ENCODE measurements at places on chromosomes 6 and 20.
A peak's percentile ranks its signal among the peaks of the same experiment; 100 is the strongest.

DNA sequence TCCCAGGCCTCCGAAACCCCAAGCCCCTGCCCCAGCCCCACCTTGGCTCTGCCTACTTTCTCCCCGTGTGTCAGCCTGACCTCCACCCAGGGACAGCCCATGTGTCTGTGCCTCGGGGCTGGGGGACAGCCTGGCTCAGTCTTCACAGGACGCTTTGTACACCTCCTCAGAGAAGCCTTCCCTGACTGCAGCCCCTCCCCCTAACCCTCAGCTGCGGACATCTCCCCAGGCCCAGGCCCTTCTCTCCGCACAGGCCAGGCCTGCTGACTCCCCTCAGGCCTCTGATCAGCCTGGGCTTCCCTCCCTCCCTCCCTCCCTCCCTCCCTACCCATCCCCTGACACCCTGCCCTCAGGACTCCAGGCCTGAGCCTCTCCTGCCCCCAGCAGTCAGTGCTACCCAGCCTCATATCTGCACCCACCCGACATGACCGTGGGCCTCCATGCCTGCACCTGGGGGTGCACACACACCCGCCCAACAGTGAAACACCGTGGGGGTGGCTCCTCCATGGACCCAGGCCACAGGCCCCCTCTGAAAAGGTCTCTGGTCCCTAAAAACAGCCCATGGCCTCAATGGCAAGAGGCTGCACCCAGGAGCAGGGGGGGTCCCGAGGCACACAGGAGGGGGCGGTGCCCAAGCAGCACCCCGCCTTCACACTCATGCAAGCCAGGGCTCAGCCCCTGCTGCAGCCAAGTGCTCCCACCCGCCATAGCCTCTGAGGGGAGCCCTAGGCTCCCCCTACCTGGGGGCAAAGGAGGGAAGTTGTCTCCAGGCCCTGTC lies 12.9 kb downstream of the LAMA5 start:
- DNase-seq = no peak

DNA sequence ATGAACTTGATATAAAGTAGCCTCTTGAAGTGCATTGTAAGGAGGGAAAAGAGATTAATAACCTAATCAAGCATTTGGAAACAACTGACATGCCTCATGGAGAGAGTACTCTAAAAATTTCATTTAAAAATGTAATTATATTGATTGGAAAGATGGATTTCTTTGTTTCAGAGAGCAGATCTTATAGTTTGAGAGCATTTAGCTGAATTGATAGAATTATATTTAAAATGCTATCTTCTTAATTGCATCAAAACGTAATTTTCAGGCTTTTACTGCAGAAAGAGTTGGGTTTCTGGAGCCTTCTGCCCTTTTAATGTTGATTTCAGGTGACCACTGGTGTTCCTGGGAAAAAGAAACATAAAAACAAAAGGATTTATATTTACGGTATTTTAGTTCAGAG lies 130.6 kb downstream of the EDN3 start:
- no peak for DNase-seq

- DNase-seq = no peak
Measured at GRCh38 chr20:20237093-20237959, 130.6 kb upstream of the INSM1 start.

DNA sequence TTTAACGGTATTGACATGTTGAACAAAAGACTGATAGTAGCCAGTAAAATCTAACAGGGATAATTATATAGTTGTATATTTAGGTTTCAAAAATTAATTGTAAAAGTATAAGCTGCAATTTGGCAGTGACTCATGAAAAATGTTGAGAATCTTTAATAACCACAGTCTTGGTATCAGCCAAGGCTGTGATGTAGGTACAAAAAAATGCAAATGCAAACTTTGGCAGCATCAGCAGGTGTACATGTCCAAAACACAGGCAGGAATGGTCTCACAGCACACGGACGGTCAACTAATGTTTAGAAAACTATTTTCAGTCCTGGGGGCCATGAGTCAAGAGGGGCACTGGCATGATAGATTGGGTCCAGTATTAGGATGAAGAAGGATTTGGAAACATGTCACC lies 58.5 kb upstream of the BEND3 start:
- no peak for DNase-seq

GRCh38 chr6:161111261-161111660 lies 119.7 kb downstream of the MAP3K4 start:
- peak; percentile 28 for DNase-seq

GRCh38 chr20:63096681-63097335 lies 90.0 kb upstream of the BHLHE23 start:
- DNase-seq = no peak

GRCh38 chr6:46329568-46329967 lies 158.8 kb upstream of the ENPP5 start:
- no peak for DNase-seq

DNA sequence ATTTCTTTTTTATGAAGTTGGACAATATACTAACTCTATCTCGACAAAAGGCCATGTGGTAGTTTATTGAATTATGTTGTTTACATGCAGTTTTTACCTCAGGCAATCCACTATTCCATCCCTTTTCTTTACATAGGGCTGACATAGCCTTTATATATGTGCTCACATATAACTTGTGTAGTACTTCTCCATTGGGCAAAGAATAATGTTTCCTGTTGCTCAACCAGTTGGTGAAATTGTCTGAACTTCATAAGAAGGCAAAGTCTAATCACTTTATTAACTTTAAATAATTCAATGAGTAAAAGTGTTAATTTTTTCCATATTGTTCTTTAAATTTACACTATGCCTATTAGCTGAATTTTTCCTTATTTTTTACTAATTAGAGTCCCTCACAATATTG lies 1272.1 kb downstream of the EPHA7 start:
- no peak for DNase-seq

- peak; percentile 78 for DNase-seq
Measured at GRCh38 chr20:4613718-4614620, 107.7 kb upstream of the PRND start.

GRCh38 chr6:16190214-16190613 lies 48.2 kb upstream of the GMPR start:
- DNase-seq = no peak

DNA sequence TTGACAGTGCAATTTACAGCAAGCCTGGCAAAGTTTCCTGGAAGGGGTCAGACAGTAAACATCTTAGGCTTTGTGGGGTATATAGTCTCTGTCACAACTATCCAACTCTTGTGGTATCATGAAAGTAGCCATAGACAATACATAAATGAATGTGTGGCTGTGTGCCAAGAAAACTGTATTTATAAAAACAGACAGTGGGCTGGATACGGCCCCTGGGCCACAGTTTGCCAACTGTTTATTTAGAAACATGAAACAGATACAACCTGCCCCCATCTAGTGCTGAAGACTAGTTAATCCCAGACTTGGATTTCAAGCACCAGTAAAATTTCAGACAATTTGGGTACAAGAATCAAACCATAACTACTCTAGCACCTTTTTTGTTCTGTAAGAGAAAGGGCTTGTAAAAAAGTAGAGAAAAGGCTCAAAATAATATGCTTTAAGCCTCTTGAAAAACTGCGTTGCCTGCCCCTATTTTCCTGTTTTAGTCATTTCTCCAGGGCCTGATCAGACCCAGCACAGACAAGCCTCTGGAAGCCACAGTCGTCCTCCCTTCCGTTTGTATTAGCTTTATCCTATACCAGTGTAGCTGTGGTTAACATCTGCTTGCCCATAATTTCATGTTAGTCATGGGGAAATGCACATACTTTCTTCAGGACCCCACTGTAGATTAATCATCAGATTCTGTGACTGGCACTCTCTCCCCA lies 30.8 kb downstream of the JAG1 start:
- no peak for DNase-seq

DNA sequence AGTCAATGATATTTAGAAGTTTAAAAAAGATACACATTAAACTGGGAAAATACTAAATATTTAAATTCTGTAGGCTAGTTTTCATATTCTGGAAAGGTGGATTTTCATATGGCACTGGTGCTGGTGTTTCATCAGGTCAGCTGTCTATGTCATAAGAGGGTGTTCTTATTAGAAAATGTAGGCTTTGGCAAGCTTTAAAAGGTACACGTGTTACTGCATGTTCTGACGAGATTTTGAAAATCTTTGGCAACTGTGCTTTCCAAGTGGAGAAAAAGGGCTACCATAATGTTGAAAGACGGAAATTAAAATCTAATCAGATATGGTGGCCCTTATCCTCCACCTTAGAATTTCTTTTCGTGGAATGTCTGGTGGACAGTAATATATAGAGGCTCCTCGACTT lies 30.0 kb downstream of the SLC22A3 start:
- DNase-seq = no peak

DNA sequence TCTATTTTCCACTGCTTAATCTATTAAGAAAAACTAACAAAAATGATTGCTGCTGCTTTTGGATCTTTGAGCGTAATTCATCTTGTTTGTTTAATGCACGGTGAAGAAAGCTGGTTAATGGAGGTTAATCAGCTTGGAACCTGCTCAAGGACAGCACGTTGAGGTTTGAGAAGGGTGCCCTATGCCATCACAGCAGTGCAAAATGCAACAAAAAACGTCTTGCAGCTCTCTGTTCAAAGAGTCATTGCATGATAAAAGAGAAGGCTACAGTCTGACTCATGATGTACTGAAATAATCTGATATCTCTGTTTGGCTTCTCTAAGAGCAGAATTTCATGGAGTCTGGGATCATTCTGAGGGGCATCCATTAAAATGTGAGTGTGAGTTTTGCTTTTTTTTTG lies 80.6 kb upstream of the PREP start:
- no peak for DNase-seq

GRCh38 chr20:35561268-35561667 lies 19.4 kb downstream of the ERGIC3 start:
- no peak for DNase-seq

GRCh38 chr6:132132924-132133639 lies 181.9 kb upstream of the CCN2 start:
- DNase-seq = no peak

DNA sequence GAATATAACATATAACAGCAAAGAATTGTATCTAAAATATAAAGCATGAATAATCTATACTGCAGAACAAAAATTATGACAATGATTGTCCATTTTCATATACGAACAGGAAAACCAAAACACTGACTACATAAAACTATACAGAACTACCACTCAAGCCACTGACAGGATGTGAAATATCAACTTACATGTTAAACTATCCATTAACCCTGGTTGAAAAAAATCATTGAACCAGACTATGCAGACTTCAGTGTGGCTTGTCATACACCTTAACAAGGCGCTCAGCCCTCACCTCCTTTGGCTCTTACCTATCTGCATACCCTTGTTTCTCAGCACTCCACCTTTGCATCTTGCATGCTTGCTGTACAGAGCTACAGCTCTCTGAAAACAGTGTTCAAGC lies 34.9 kb downstream of the ASCC3 start:
- no peak for DNase-seq

- no peak for DNase-seq
Measured at GRCh38 chr20:42530855-42531448, 658.8 kb downstream of the PTPRT start.

DNA sequence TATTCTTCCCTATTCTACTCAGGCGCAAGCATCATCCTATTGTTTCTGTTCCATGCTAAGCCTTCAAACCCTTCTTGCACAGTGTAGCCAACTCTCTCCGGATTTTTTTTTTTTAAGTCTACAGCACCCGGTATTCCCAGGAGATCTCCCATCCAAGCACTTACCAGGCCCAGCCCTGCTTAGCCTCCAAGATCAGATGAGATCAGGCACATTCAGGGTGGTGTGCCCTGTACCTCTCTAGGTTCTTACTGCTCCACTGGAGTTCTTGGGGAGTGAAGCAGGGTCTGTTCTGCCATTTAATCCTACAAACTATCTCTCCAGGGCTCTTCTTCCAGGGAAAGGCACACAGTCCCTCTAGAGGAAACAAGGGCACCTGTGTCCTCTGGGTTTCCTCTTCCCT lies 14.9 kb upstream of the NUP153 start:
- DNase-seq = no peak

GRCh38 chr6:143697076-143697800 lies 19.5 kb downstream of the PHACTR2 start:
- DNase-seq = no peak

- peak; percentile 53 for DNase-seq
Measured at GRCh38 chr6:111841822-111842221, 31.4 kb downstream of the FYN start.

DNA sequence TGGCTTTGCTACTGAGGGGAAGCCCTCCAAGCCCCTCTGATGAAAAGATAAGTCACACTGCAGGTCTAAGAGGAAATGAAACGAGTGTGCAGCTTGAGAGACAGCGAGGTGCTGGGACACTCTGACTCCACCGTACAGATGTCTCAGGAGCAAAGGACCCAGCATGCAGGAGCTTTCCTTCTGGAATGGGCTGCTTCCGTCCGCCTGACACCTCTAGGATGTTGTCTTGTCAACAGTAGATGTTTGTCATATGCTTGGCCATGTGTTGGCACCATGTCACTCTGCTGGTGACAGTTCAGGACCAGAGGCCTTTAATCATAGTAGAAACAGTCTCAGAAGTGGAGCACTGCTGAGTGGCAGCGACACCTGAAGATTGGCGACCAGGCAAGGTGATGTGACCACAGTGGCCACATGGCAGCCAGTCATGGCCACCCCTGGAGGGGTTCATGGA lies 46.7 kb downstream of the SLC24A3 start:
- no peak for DNase-seq

GRCh38 chr6:37626915-37627314 lies 70.8 kb downstream of the MDGA1 start:
- DNase-seq = no peak

DNA sequence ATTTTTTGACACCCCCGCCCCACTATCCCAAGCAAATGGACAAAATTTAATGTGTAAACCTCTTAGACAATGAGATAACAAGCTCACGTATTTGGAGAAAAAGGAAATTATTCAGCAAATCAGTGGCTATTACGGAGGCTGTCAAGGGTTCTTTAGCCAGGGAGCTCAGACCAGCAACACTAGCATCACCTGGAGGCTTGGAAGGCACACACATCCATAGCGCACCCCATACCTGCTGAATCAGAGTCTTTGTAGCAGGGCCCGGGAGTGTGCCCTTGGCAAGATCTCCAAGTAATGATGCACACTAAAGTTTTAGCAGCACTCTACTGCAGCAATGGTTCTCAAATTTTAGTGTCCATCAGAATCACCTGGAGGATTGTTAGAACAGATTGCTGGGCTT lies 223.2 kb upstream of the BTBD3 start:
- no peak for DNase-seq

DNA sequence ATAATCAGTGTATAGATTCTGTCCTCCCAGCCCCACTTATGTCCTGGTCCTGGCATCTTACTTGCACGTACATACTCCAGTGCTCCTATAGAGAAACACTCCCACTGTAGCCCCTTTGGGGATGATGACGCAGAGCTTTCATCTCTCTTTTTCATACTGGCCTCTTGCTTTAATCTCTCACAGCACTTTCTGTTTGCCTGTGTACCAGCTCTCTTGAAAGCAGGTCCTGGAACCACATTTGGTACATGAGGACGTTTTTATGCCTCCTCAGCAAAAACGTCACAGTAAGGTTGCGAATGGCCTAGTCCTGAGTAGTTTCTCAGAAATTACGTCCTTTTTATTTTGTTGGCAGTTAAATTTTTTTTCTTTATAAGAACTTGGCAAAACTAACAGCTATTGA lies 10.8 kb downstream of the L3MBTL3 start:
- peak; percentile 16 for DNase-seq

DNA sequence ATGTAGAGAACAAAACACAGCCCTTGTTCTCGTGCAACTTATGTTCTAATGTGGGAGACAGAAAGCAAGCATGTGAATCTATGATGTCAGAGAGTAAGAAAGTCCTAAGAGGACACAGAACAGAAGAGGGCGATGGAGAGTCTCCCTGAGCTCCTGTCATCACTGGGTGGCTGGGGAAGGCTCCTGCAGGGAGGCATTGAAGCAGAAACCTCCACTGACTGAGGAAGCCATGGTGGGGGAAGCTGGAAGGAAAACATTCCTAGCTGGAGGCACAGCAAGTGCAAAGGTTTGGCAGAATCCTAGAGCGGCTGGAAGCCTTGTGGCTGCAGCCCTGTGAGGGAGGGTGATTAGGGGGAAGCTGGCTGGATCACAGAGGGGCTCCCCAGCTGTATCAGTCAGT lies 248.0 kb downstream of the CDH26 start:
- no peak for DNase-seq
